ENCODE measurements at places on chromosomes 5 and 9. TPM values are rescaled to one million over a fixed set of nuclear protein-coding genes. Genes with fewer than 3 reads are reported as not detected.

Gene APBB3
- 38.8 TPM for total RNA-seq

Gene PCDHGA6
- 23.6 TPM for total RNA-seq

Gene ORM2
- not detected for total RNA-seq

Gene OCLN
- total RNA-seq: 7.6 TPM

Gene LOX
- total RNA-seq: 3.3 TPM

Gene NUTM2G
- total RNA-seq: not detected

Gene ARSB
- total RNA-seq: 23.6 TPM

Gene PTCH1
- 60.2 TPM for total RNA-seq

Gene FRRS1L
- 108 TPM for total RNA-seq

Gene AIF1L
- 24.2 TPM for total RNA-seq

Gene RFX3
- 60.9 TPM for total RNA-seq

Gene PCDHB7
- total RNA-seq: 6.8 TPM

Gene IFNA21
- total RNA-seq: not detected

Gene ALDOB
- total RNA-seq: 0.54 TPM

Gene SLIT3
- total RNA-seq: 7.3 TPM

Gene LCN9
- total RNA-seq: not detected

Gene MYOZ3
- 1.8 TPM for total RNA-seq

Gene ISCA1
- total RNA-seq: 55.4 TPM

Gene PDGFRB
- 37.9 TPM for total RNA-seq

Gene SLC34A3
- total RNA-seq: not detected

Gene ADGRD2
- 1.5 TPM for total RNA-seq

Gene TAF11L10
- not detected for total RNA-seq

Gene TERT
- not detected for total RNA-seq

Gene LAMC3
- total RNA-seq: 3.5 TPM

Gene PLPP6
- total RNA-seq: 10.6 TPM

Gene CDKN2B-AS1
- not detected for total RNA-seq

Gene LCNL1
- 0.82 TPM for total RNA-seq

Gene GFM2
- total RNA-seq: 45.6 TPM

Gene ENG
- 3.2 TPM for total RNA-seq

Gene ANKRD34B
- 0.27 TPM for total RNA-seq

Gene MARCHF3
- total RNA-seq: 20.2 TPM

Gene SPINK4
- not detected for total RNA-seq

Gene SPATA31D3
- not detected for total RNA-seq

Gene DOLPP1
- 12.0 TPM for total RNA-seq

Gene IRX1
- 25.4 TPM for total RNA-seq

Gene PHPT1
- 42.1 TPM for total RNA-seq

Gene RABL6
- total RNA-seq: 42.2 TPM

Gene PRUNE2
- total RNA-seq: 25.2 TPM

Gene KCNN2
- total RNA-seq: 56.4 TPM

Gene ABLIM3
- 43.3 TPM for total RNA-seq

Gene ZNF346
- 36.1 TPM for total RNA-seq

Gene GLRA1
- total RNA-seq: 3.6 TPM

Gene ZNF483
- total RNA-seq: 41.5 TPM

Gene HEMGN
- 2.7 TPM for total RNA-seq

Gene UBTD2
- total RNA-seq: 48.5 TPM

Gene FREM1
- total RNA-seq: 37.3 TPM

Gene FCN1
- 0.27 TPM for total RNA-seq

Gene CDKN2A
- total RNA-seq: not detected

Gene SOX30
- 0.18 TPM for total RNA-seq

Gene ESM1
- total RNA-seq: 0.27 TPM

Gene PELO
- total RNA-seq: 18.5 TPM

Gene ECM2
- total RNA-seq: 10.1 TPM

Gene RMRP
- total RNA-seq: 172,488 TPM

Gene AGXT2
- total RNA-seq: not detected

Data from cerebellum (tissue), 4 donors.